Muscle of leg (tissue), 16 donors: ENCODE measurements at places on chromosomes 7 and 10. TPM values are rescaled to one million over a fixed set of nuclear protein-coding genes. Genes with fewer than 3 reads are reported as not detected.

Gene PNLIP
- 0.17 TPM for polyA plus RNA-seq

DNA sequence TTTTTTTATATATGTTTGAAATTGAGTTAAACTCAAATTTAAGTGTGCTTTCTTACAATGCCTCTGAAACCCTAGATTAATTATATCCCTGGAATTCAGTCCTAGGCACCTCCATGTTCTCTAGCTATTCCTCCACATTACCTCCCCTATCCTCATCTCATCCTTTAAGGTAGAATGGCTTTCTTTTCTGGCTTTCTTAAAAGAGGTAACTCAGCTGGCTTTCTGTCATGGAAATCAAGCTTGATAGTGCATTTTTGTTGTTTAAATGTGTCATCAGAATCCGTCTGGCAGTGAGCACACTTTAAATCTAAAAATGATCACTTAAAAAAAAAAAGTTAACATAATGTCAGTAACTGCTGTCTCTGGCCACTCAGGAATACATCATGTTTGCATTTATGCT is 42.2 kb downstream of the AHR start:
- peak; percentile 11 for DNase-seq

Gene EVX1
- polyA plus RNA-seq, result not detected

- no peak for DNase-seq
Observed at GRCh38 chr10:62308101-62308500, 39.5 kb upstream of the RTKN2 start.
